ENCODE measurements at places on chromosomes 13 and 19.

- no peak for DNase-seq
These were observed 28.7 kb downstream of the STK24 start for GRCh38 chr13:98548230-98548629.

DNA sequence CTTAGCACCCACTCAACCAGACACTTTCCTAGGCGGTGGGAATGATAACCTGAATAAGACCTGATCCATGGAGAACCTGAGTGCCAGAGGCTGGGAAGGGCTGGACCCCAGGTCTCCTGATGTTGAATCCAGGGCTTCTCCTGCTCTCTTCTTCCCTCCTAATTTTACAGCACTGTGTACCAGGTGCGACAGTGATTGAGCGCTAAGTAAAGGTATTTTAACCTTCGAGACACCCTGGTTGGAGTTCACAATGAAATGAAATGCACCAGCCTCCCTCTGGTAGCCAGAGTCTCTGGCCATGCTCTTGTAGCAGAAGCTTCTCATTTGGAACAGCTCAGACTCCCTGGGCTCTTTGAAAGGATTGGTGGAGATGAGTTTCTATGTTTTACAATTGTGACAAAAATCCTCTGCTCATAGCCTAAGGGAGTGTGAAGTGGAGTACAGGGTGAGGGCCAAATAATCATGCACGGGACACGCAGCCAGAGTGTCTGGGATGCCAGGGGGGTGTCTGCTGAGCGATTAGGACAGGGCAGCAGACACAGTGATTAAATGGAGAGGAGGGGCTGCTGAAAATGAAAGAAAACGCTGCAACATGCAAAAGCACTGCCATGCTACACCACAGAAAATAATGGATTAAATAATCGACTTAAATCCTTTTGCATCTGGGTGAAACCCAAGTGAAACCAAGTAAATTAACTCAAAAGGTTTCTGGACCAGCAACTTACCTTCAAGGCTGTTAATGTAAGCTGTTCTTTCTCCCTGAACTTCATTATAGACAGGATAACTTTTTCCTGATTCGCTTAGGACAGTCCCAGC, 83.8 kb downstream of the FAM216B start:
- no peak for DNase-seq

DNA sequence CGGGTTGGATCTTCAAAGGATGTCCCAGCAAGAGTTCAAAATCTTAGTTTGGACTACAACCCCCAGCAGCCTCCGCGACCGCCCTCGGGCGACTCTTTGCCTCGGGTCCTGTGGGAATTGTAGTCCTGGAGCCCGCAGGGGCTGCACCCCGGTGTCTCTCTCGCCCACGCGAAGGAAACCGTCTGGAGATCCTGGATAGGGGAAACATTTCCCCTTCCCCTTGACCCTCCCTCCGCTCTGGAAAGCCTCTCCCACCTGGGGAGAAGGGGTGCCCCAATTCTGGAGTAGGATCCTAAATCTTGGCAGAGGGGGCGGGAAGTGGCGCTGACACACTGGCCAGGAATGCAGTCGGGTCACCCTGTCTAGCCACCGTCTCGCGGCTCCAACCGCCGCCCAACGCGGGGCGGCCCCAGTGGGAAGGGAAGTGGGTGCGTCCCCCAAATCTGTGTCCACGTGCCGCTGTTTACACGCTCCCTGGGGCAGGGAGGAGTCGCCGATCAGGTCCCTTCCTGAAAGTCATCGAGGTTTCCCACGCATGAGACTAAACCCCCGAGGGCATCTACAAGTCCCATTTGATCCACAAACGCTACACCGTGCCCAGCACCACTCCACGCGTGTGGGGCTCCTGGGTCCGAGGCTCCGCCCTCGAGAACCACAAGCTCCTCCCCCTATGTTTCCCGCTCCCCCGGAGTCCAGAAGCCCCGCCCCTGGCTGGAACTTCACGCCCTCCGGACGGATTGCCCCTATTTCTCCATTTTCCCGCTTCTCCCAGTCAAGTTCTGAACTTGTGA, 761 bp upstream of the PPP1R13L start:
- peak; percentile 67 for DNase-seq

DNA sequence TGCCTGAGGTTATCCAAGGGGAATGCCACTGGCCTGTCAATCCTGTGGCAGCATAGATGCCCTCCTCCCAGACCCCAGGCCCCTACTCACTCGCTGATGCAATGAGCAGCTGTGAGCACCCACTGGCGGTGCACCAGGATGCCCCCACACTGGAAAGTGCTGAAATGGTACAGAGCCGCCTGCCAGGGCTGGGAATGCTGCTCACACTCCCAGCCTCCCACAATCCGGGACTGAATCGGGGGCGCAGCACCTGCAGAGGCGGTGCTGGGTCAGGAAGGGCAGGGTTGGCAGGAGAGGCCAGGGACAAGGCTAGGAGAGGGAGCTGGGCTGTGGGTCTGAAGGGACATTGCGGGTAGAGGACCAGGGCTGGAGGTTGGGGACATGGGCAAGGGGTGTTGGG, 2.0 kb downstream of the KLK1 start:
- no peak for DNase-seq

GRCh38 chr13:44206434-44206833, 167.2 kb upstream of the SERP2 start:
- no peak for DNase-seq

DNA sequence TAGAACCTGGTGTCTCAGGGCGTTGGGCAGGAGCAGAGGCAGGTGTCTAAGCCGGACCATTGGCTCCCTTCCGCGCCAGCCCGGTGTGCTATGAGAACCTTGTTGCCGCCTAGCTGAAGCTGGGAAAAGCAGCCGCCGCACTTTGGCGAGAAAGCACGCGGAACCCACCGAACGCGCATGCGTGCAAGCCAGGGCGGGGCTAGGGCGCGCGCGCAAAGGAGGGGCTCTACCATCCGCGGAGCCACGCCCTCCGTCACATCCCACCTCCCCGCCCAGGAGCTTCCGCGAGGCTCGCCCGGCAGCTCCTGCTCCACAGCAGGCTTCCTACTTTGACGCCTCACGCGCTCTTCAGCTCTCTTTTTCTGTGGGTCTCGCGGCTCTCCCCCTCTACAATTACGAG, 51.3 kb downstream of the WDR87 start:
- no peak for DNase-seq

DNA sequence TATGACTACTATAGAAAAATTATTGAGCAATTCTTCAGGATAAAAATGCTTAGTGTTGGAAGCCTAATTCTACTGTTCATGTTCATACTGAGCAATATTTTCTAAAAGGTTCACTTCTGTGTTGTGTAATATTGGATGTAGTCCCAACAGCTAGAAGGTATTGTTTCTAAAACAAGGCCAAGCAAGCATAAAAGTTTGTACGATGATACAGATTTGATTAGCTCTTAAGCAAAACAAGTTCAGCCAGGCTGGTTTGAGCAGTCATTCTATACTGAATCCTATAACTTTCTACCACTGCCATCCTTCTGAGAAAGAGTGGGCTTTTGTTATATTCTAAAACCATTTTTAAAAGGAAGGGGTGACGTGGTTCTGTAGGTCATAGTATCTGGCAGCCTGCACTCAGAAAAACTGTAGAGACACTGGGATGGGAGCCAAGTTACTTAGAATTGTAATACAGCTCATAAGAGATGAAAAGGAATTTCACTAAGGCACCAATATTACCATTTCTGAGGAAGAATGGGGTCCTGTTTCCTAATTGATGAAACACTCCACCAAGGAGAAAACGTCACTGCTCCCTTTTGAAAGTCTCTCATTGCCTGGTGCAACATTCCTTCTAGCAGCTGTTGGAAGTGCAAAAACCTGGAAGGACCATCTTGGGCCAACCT, 275.0 kb upstream of the DACH1 start:
- no peak for DNase-seq

- no peak for DNase-seq
These were observed 46.8 kb downstream of the ARHGEF18 start for GRCh38 chr19:7395360-7396066.

GRCh38 chr13:65943708-65944107, 1286.4 kb downstream of the PCDH9 start:
- no peak for DNase-seq

- DNase-seq: no peak
These were observed 172.4 kb downstream of the SLC7A1 start for GRCh38 chr13:29423050-29423449.

- no peak for DNase-seq
These were observed 403.0 kb downstream of the LMO7 start for GRCh38 chr13:76038920-76039716.

DNA sequence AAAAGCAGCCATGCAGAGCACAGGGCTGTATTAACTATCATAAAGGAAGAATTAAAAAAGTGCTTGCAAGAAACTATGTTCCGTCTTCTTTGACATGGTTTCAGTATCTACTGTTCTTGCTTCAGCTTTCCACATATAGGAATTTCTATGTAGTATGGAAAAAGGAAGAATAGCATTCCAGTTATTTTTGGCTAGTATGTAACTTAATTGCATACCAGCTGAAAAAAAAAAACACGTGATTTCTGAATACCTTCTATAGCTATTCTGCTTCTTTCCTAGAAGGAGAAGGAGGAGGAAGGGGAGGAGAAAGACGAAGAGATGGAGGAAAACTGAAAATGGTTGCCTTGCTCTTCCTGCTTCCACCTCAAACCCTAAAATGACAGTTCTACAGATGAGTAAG, 619.0 kb downstream of the KCTD12 start:
- no peak for DNase-seq

DNA sequence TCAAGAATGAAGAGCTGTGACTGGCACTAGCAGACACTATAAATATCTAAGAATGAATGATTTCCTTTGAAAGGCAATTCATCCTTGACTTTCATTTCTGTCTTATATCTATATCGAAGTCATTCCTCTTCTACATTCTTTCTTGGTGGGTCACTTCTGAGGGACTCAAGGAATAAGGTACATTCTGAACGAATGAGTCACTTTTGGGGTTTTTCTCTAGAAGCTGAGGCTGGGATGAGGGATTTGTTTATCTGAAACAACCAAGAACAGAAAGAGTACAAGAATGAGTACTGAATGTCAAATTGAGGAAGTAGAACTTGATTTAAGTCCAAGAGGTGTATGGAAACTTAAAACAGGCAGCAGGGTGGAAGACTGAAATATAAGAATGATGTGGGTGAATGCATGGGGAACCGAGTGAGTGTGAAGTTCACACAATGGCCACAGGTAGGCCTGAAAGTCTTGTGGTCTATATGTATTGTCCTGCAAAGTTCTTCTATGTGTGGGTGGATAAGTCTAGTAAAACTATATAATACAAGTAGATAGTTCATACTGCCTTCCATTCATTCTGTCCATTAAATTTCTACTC, 343.9 kb downstream of the OXGR1 start:
- DNase-seq: peak; percentile 8

DNA sequence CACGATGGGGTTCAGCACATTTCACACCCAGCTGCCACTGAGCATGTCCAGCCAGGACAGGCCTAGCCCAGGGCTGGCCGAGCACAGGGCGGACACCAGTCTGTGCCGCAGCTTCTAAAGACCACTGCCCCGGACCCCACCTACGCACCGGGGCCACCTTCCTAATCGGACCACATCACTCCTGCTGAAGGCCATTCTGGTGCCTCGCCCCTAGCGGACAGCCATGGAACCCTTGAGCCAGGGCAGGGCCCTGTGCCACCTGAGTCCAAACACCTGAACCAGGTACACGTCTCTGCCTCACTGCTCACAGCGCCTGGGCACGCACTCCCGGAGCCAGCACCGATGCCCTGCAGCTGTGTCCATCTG, 8.4 kb upstream of the C13orf46 start:
- no peak for DNase-seq

GRCh38 chr13:89465366-89465765, 1794.2 kb downstream of the SLITRK5 start:
- no peak for DNase-seq

GRCh38 chr13:40984668-40985366, 34.3 kb downstream of the ELF1 start:
- no peak for DNase-seq

GRCh38 chr19:58566989-58567388, 6.1 kb downstream of the MZF1 start:
- DNase-seq: no peak

DNA sequence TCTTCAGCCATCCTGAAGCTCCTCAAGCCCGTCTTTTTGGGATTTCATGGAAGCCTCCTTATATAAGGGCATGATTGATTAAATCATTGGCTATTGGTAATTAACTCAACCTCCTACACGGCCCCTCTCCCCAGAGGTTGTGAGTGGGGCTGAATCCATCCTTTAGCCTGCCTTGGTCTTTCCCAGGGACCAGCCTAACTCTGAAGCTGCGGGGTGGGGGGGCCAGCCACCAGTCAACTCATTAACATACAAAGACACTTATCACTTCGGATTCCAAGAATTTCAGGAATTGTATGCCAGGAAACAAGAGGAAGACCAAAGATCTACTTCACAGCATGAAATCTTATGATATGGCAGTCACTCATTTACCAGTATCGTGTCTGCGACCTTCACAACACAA, 9.9 kb downstream of the COL4A1 start:
- no peak for DNase-seq

GRCh38 chr13:21138561-21138960, 37.8 kb downstream of the SKA3 start:
- no peak for DNase-seq

GRCh38 chr13:101424381-101425155, 8.3 kb upstream of the NALCN start:
- no peak for DNase-seq

DNA sequence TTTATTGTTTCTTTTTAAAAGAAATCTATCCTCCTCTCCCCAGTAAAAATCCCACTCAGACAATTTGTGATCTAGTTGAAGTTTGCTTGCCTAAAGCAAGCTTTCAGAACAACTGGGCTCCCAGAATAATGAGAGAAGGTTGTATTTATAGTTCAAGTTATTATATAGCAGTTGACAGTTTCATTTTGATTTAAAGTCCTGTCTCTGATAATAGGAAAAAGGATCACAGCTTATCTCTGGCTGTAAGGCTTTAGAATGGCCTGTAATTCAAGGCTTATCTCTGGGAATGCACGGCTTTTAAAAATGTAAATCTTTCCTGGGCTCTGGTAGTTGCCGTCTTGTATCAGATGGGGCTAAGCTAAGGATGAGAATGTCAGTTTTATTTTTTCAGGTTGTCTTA, 123.3 kb upstream of the TMTC4 start:
- DNase-seq: no peak

GRCh38 chr19:307793-308420, 16.7 kb upstream of the PLPP2 start:
- no peak for DNase-seq

DNA sequence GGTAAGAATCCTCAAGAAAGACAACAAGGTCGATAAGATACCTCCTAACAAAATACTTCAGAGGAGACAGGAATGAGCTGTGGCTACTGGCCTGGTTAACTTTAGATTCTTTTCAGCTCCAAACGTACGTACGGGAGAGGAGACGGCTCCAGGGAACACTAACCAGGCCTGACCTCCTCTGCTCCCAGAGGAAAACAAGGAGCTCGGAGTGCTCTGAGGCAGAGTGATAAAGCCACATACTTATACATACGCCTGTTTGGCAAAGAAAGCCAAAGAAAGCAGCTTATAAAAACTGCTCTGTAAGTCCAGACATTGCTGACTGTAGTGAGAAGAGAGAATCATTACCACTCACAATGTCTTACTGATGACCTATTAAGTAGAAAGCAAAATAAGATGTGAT, 263.9 kb downstream of the MZT1 start:
- DNase-seq: no peak

- DNase-seq: no peak
These were observed 38.7 kb upstream of the FLT1 start for GRCh38 chr13:28533441-28534166.

All from BJ (cell line).